ENCODE measurements at places on chromosomes 16 and 17. TPM values are rescaled to one million over a fixed set of nuclear protein-coding genes. Genes with fewer than 3 reads are reported as not detected.

GRCh38 chr16:67919622-67920221 lies 11.9 kb downstream of the CTRL start:
- no peak for DNase-seq
- no peak overlapping the region for H3K4me3 ChIP-seq
- no peaks in the 10 kb centered on the region for H3K4me1 ChIP-seq

- no peaks in the 10 kb centered on the region for H3K4me1 ChIP-seq
- H3K27ac ChIP-seq, result no peak overlapping the region
- H3K27me3 ChIP-seq, result no peaks in the 10 kb centered on the region
- DNase-seq, result no peak
- H3K36me3 ChIP-seq, result no peaks in the 10 kb centered on the region
Observed at GRCh38 chr17:33463887-33464286, 170.8 kb upstream of the ASIC2 start.

Gene SOST
- total RNA-seq, result not detected

Gene CLDN7
- 442 TPM for total RNA-seq

- no peak overlapping the region for H3K4me3 ChIP-seq
- peaks cover 3% of the 10 kb centered on the region for H3K27me3 ChIP-seq
- no peaks in the 10 kb centered on the region for H3K36me3 ChIP-seq
- no peak for DNase-seq
- no peak overlapping the region for H3K27ac ChIP-seq
Observed at GRCh38 chr16:65576631-65577030, 454.8 kb upstream of the CDH11 start.

Gene KRTAP4-4
- total RNA-seq, result not detected

DNA sequence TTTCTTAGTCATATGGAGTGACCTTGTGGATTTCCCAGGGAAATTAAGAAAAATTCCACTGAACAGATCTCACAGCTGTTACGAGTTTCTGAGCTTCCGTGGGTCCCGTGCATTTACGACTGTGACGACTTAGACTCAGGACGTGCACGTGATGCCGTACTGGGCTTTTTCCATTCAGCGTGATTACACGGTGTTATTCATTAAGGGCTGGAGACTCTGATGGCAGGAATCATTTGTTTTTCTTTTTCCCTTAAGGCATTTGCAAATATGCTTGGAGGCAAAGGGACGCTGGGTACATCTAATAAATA lies 57.2 kb downstream of the TBC1D16 start:
- no peak overlapping the region for H3K27ac ChIP-seq
- no peaks in the 10 kb centered on the region for H3K27me3 ChIP-seq
- no peak for DNase-seq
- no peaks in the 10 kb centered on the region for H3K4me1 ChIP-seq

- no peak for DNase-seq
- H3K36me3 ChIP-seq, result 0 out of 2 replicates have a peak, but pooled peaks cover under 1% of the 10 kb centered on the region
- H3K27ac ChIP-seq, result no peak overlapping the region
- no peaks in the 10 kb centered on the region for H3K27me3 ChIP-seq
Observed at GRCh38 chr17:20300436-20300934, 166.9 kb downstream of the LGALS9B start.

GRCh38 chr17:39097150-39097519 lies 54.3 kb downstream of the PLXDC1 start:
- no peaks in the 10 kb centered on the region for H3K36me3 ChIP-seq
- no peak for DNase-seq
- no peak overlapping the region for H3K27ac ChIP-seq
- no peak overlapping the region for H3K4me3 ChIP-seq
- H3K4me1 ChIP-seq, result no peaks in the 10 kb centered on the region

GRCh38 chr16:2180962-2181923 lies 15.2 kb downstream of the CASKIN1 start:
- DNase-seq, result no peak
- H3K4me3 ChIP-seq, result no peak overlapping the region
- H3K36me3 ChIP-seq, result no peaks in the 10 kb centered on the region
- no peak overlapping the region for H3K27ac ChIP-seq
- no peaks in the 10 kb centered on the region for H3K27me3 ChIP-seq

GRCh38 chr16:13036600-13036999 lies 135.2 kb downstream of the SHISA9 start:
- no peak overlapping the region for H3K27ac ChIP-seq
- H3K36me3 ChIP-seq, result no peaks in the 10 kb centered on the region
- 0 out of 2 replicates have a peak, but pooled peaks cover 4% of the 10 kb centered on the region for H3K4me1 ChIP-seq
- no peak overlapping the region for H3K4me3 ChIP-seq

DNA sequence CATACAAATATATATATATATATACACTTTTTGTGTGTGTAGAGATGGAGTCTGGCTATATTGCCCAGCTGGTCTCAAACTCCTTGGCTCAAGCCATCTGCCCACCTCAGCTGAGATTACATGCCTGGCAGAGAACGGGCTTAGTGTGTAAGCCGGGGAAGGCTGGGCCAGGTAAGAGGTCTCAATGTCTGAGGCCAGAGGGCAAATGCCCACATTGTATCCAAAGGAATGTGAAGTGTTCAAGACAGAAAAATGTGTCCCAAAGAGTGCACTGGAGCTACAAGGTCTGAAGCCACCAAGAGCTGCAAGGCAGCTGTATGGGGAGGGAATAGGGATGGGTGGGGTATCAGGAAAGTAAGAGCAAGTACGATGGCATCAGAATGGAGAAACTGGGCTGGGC lies 8.8 kb downstream of the CD2BP2 start:
- no peak for DNase-seq
- H3K27ac ChIP-seq, result no peak overlapping the region
- no peaks in the 10 kb centered on the region for H3K4me1 ChIP-seq

GRCh38 chr16:10558305-10558704 lies 22.1 kb downstream of the EMP2 start:
- H3K4me1 ChIP-seq, result peaks cover 37% of the 10 kb centered on the region
- 0 out of 2 replicates have a peak, but pooled peaks cover 10% of the 10 kb centered on the region for H3K36me3 ChIP-seq
- peak overlapping the region; percentile 78 for H3K27ac ChIP-seq
- no peak for DNase-seq
- H3K27me3 ChIP-seq, result no peaks in the 10 kb centered on the region

DNA sequence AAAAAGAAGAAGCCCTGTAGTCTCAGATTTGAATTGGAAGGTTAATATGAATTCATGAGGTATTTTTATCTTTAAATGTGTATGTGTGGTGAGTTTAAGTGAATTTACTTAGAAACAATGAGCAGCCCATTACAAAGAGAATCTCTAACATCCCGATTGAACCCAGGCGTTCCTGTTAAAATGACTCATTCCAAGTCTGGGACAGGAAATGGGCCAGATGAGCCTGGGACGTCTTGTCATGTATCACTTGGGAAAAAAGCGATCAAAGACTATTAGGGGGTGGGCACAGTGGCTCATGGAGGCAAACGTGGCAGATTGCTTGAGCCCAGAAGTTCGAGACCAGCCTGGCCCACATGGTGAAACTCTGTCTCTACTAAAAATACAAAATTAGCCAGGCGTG lies 81.6 kb downstream of the SEC14L1 start:
- DNase-seq, result no peak
- H3K27me3 ChIP-seq, result no peaks in the 10 kb centered on the region
- no peak overlapping the region for H3K27ac ChIP-seq

Gene SMIM36
- total RNA-seq, result not detected

Gene IQCK
- 21.0 TPM for total RNA-seq

All from PC-9 (cell line).